A673 (cell line): ENCODE measurements at places on chromosomes 7 and 10. TPM values are rescaled to one million over a fixed set of nuclear protein-coding genes. Genes with fewer than 3 reads are reported as not detected.

NPVF gene
- not detected in 2 replicates for total RNA-seq

GRCh38 chr7:126685018-126685573 is 567.6 kb downstream of the GRM8 start:
- peaks cover 5% of the 10 kb centered on the region for H3K4me1 ChIP-seq
- H3K27ac ChIP-seq = no peak overlapping the region
- H3K36me3 ChIP-seq = no peaks in the 10 kb centered on the region
- DNase-seq = no peak
- H3K4me3 ChIP-seq = no peak overlapping the region

DNA sequence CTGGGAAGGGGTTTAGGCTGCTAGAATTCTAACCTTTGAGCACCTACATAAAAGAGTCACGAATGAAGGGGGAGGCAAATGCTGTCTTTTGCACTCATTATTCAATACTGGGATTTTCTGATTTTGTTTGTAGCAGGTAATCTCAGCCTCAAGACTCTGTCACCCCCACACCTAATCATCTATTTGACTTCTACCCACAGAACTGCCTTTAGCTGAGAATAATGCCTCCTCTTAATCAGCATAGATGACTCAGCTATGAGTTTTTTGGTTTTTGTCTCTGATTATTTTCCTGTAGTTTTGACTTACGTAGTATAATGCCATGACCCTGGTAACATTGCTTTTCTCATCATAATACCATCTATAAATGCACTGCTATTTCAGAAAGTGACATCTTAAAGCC is 42.7 kb upstream of the CACNB2 start:
- no peak for DNase-seq
- no peaks in the 10 kb centered on the region for H3K27me3 ChIP-seq
- H3K4me3 ChIP-seq = no peak overlapping the region

GRCh38 chr7:95511716-95512260 is 26.0 kb downstream of the ASB4 start:
- H3K4me3 ChIP-seq = no peak overlapping the region
- H3K27ac ChIP-seq = no peak overlapping the region
- no peaks in the 10 kb centered on the region for H3K4me1 ChIP-seq

DNA sequence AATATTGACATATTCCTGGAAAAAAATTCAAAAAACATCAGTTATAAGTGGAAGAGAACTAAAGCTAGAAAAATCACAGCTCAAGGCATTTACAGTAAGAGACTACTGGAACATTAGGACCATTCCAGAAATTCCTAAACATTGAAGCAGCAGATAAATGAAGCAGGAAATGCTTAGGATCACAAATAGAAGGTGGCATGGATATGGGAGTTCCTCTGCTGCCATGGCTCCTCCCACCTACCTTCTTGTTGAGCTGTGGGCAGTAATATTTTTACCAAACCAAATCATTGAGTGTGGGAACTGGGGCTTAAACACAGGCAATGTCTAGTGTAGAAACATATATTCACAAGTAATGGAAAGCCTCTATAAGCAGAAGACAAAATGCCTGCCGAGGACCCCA is 292.8 kb downstream of the ANKRD7 start:
- no peak overlapping the region for H3K4me3 ChIP-seq
- no peaks in the 10 kb centered on the region for H3K4me1 ChIP-seq
- no peak for DNase-seq
- no peaks in the 10 kb centered on the region for H3K36me3 ChIP-seq

DNA sequence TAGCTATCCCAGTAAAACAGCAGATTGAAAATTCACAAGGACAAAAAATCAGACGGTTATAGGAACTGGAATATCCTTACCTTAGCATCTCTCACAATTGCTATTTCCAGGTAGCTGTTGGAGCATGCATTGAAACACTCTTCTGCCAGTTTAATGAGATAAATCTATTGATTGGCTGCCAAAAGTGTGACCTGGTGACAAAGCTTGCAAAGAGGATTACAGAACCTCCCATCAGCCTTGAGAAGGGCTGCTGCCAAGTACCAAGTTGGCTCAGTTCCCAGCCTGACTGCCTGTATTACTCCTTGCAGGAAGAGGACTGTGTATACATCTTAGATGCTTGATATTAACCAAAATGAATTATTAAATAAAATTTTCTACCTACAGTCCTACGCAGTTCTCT is 5.1 kb downstream of the PRLHR start:
- no peak overlapping the region for H3K27ac ChIP-seq
- H3K4me1 ChIP-seq = no peaks in the 10 kb centered on the region
- DNase-seq = peak; percentile 81
- H3K36me3 ChIP-seq = no peaks in the 10 kb centered on the region
- peaks cover 61% of the 10 kb centered on the region for H3K27me3 ChIP-seq

- DNase-seq = no peak
- H3K36me3 ChIP-seq = no peaks in the 10 kb centered on the region
- H3K4me1 ChIP-seq = no peaks in the 10 kb centered on the region
Observed at GRCh38 chr7:50145801-50146338, 52.8 kb upstream of the ZPBP start.
